Foreskin keratinocyte (primary cell): ENCODE measurements at places on chromosomes 4 and X. TPM values are rescaled to one million over a fixed set of nuclear protein-coding genes. Genes with fewer than 3 reads are reported as not detected.

TLR2 gene
- 3.5 and 4.4 TPM in 2 replicates for total RNA-seq

KLHL13 gene
- total RNA-seq = 5.2 and 6.5 TPM in 2 replicates

SSX2 gene
- not detected in 2 replicates for total RNA-seq

CLDN22 gene
- total RNA-seq = not detected in 2 replicates

MAGEA12 gene
- total RNA-seq = not detected in 2 replicates

SPATA4 gene
- total RNA-seq = 0.10 and 0.14 TPM in 2 replicates

NOX1 gene
- total RNA-seq = not detected in 2 replicates

LONRF3 gene
- total RNA-seq = not detected in 2 replicates

TMEM271 gene
- not detected in 2 replicates for total RNA-seq

LRIT3 gene
- total RNA-seq = 0.04 TPM in 1 of 2 replicates, not detected in the other

PHKA2 gene
- total RNA-seq = 17.2 and 17.5 TPM in 2 replicates

SPANXA2 gene
- total RNA-seq = not detected in 2 replicates

G6PD gene
- total RNA-seq = 88.2 and 94.3 TPM in 2 replicates

UNC5C gene
- not detected in 2 replicates for total RNA-seq

ASB9 gene
- 0.85 and 1.0 TPM in 2 replicates for total RNA-seq

ZMYM3 gene
- 16.0 and 16.7 TPM in 2 replicates for total RNA-seq
